Stimulated activated CD8-positive, alpha-beta memory T cell treated with anti-CD3 and anti-CD28 coated beads, Interleukin-15, amount 100 ng/mL, for 1 hour (primary cell): ENCODE measurements at places on chromosomes 5 and 9.

- DNase-seq = no peak
These were observed 148.7 kb upstream of the SLC12A2 start for GRCh38 chr5:127934791-127935256.

- no peak for DNase-seq
These were observed 36.3 kb downstream of the CAPSL start for GRCh38 chr5:35902046-35902672.

DNA sequence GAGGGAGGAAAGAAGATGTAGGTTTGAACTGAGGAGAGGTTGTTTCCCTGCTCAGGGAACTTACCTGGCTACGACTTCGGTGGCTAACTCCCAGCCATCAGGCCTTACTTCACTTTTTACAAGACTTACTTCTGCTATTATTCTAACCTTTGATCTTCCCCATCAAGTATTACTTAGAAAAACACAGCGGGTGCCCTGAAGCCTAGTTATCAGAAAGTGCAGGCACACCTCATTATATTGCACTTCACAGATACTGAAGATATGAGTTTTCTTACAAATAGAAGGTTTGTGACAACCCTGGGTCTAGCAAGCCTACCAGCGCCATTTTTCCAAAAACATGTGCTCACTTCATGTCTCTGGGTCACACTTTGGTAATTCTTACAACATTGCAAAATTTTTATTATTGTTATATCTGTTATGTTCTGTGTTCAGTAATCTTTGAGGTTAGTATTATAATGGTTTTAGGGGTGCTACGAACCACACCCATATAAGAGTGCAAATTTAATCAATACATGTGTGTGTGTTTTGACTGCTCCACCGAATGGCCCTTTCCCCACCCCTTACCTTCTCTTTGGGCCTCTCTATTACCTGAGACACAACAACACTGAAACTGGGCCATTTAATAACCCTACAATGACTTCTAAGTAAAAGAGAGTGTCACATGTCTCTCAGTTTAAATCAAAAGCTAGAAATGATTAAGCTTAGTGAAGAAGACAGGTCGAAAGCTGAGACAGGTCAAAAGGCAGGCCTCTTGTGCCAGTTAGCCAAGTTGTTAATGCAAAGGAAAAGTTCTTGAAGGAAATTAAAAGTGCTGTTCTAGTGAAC lies 2102.7 kb upstream of the WWC1 start:
- no peak for DNase-seq

GRCh38 chr5:104178829-104179456 lies 616.4 kb upstream of the NUDT12 start:
- DNase-seq = no peak

DNA sequence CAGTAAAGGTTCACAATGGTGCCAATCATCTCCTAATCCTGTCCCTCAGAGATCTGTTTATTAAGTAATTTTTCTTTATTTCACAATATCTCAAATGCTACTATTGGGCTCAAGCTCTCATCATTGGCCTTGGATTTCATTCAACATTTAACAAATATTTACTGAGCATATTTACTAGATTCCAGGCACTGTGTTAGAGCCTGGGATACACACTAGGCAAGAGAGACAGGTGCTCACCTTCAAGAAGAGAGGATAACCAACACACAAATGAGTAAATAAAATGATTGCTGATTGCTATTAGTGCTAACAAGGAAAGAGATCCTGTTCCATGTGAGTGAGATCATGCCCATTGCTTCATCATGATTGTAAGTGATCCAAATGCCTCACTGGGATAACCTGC lies 27.4 kb downstream of the PPP2R2B start:
- DNase-seq = no peak

DNA sequence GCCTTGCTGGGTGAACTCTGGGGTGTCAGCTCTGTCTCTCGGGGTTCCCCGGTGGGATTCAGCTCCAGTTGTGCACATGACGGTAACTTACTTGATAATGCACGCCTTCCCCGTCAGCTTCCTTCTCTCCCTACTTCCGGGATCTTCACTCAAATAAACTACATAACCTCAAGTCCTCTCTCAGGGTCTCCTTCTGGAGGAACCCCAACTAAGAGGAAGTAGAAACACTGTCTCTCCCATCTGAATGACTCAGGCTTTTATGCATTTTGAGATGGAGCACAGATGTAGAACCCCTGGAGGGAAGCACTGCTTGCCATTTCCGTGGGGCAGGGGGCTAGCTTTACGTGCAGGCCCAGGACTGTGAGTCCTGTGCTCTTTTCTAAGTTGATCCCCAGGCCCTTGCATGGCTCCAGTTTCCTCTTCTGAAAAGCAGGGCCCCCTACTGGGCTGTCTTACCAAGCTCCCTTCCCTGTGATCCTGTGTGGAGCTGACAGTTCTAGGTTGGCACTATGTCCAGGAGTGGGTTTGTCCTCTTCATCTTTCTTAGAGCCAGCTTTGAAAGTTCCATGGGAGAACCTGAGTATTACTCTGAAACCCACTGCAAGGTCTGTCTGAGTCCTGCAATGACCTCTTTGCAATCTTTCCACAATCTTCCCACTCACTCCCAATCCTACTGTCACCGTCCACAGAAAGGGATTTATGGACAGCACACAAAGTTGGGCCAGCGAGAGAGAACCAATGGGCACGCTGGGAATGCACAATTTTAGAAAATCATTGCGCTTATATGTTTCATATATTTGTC lies 17.7 kb downstream of the S1PR3 start:
- no peak for DNase-seq

- no peak for DNase-seq
These were observed 147.5 kb downstream of the FAM174A start for GRCh38 chr5:100682625-100683024.

DNA sequence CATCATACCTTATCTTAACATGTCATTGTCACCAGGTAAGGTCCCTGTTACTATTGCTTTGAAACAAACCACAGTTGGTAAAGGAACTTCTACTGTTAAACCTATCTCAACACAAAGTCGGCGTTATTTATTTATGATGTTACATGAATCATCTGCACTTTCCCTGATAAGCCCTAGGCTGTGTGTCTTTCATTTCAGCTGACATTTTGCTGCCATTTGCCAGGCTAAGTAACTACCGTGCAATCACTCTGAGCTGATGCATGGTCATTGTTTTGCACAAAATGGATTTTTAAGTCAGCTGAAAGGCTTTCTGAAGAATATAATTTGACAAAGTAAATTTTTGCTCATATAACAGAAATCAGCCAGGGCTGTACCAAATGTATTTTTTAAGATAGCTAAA lies 546.5 kb downstream of the ZNF608 start:
- no peak for DNase-seq

DNA sequence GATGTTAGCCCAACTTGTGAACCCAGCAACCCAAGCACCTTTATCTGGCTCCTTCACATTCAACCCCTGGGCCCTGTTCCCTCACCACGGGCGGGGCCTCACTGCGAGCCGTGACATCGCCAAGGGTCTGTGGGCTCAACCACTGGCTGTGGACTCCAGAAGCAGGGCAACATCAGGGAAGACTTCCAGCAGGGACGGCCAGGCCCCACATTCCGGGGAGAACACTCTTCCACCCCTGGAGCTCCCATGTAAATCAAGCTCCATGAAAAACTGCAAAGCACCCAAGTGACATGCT lies 175.3 kb downstream of the ERCC6L2 start:
- no peak for DNase-seq

DNA sequence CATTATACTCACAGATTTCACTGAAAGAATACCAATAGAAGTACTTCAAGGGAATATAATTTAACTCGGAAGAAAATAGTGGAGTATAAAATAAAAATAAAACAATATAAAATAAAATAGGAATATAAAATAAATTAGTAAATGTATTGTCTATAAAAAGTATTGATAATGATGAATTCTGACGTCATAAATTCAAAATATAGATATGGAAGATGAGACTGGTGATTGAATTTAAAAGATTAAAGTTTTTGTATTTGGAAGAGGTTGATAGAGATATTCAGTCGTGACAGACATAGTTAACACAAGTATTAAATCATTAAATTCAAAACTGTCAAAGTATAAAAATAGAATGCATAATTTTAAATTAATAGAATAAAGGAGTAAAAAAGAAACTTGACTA lies 964.9 kb upstream of the C9orf72 start:
- no peak for DNase-seq

GRCh38 chr9:116147821-116148220 lies 5.8 kb upstream of the PAPPA start:
- no peak for DNase-seq

DNA sequence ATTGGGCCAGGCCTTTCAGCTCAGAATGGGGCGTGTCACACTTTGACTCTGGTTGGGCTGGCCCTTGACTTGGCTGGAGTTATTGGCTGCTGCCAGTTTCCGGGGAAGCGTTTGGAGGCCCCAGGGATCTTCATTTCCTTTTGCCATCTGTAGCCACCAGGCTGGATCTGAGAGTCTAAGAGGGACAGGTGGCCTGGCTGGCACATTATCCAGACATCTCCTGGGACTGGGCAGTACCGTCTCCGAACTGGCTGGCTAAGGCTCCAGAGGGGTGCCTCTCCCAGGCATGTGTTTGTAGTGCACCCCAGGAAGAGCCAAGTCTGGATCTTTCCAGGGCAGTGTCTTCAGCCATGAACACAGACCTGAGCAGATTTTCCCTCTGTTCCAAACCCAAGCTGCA lies 9.7 kb upstream of the JADE2 start:
- no peak for DNase-seq

GRCh38 chr9:106751681-106752080 lies 111.3 kb upstream of the ZNF462 start:
- DNase-seq = no peak

DNA sequence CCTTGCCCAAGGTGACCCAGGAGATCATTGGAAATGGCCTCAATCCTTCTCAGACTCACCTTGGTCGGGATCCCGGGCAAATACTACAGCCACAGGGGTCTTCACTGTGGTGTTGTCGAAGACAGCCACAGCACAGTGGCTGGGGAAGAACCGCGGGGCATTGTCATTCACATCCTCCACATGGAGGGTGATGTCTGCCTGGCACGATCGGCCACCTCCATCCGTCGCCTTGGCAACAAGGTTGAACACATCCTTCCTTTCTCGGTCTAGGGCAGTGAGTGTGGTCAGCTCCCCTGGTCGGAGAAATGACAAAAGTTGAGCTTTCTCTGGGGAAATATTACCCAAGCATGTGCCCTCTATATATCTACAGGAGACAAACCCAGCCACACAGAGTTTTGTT lies 56.8 kb downstream of the FAT2 start:
- DNase-seq = no peak

DNA sequence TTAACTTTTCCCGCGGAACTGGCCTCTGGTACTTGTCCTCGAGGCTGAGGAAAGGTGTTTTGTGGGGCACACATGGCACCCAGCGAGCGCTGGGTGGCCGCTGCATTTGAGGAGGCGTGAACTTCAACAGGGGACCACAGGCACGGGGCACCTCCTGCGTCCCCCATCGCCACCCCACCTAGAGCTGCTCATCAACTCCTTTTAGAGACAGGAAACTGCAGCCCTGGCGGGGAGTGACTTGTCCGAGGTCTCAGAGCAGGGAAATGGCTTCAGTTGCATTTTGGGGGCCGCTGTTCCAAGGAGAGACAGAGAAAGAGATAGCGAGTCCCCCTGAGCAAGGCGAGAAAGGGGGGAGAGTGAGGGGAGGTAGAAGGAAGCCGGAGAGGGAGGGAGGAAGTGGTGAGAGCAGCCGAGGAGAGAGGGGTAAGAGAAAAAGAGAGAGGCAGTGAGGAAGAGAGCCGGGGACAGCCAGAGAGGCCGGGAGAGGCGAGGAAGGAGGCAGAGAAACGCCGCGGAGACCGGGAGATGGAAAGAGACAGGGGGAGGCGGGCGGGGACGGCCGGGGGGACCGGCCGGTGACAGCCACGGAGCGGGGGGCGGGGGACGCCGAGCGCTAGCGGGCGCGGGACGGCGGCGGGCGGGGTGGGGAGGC lies 12.5 kb upstream of the LHX2 start:
- DNase-seq = no peak

GRCh38 chr5:138408023-138408422 lies 30.8 kb upstream of the REEP2 start:
- no peak for DNase-seq

GRCh38 chr5:154243736-154244135 lies 53.2 kb downstream of the GALNT10 start:
- no peak for DNase-seq

DNA sequence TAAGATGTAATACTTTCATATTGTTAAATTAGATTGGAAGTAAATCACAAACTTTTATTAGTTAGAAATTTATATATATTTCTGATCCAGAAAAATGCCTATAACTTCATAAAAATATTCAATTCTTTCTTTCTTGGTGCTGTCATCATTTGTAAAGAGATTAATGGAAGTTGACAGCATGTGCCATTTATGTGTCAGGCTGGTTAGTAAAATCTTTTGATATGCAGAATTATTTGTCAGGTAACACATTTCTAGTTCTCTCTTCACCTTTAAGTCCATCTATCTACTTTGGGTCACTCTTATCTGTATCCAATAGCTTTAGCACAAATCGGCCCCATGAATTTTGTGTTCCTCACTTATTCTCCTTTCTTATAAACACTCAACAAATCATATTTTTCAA lies 102.9 kb downstream of the ISL1 start:
- DNase-seq = no peak

DNA sequence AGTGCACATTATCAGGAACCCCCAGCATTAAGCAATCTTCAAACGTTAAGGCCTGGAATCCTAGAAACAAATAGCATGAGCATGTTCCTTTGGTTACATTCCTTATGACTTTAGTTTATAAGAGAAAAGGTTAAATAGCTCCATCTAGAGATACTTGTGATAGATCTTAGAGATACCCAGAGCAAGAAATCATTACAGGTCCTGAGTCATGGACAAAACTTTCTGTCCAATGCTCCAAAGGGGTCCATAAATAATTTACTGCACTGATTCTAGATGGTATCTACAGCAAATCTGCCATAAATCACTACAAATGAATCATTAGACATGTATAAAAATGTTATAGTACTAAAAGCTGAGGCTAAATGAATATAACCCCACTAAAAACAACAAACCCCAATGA lies 139.6 kb downstream of the HTR1A start:
- DNase-seq = no peak

DNA sequence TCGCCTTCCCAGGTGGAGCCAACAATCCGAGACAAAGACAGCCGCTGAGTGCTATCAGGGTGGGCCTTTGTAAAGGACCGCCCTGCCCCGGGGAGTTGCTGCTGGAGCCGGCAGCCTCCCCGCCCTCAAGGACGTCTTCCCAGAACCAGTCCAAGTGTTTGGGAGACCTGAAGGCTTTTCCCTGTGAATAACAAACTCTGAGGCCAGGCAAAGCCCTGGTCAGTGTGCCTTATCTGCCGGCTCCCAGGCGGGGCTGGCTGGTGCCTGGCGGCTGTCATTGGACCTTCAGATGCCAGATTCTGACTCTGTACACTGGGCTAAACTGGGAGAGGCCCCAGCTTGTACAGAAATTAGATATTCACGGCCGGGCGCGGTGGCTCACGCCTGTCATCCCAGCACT lies 2.1 kb downstream of the SLC9A3 start:
- DNase-seq = no peak
